ENCODE measurements at places on chromosomes 16 and 17. TPM values are rescaled to one million over a fixed set of nuclear protein-coding genes. Genes with fewer than 3 reads are reported as not detected.
A peak's percentile ranks its signal among the peaks of the same experiment; 100 is the strongest.

The MYH8 gene
- 1,461 TPM for total RNA-seq

The DHRS7C gene
- total RNA-seq = 143 TPM

The CLEC16A gene
- 13.7 TPM for total RNA-seq

The ATAD5 gene
- total RNA-seq = 3.1 TPM

The ACSM3 gene
- total RNA-seq = 1.5 TPM

The G6PC3 gene
- total RNA-seq = 16.1 TPM

The MPHOSPH6 gene
- total RNA-seq = 11.6 TPM

The TERB1 gene
- not detected for total RNA-seq

The GNAO1 gene
- 0.49 TPM for total RNA-seq

The ZNF267 gene
- 10.4 TPM for total RNA-seq

The PCGF2 gene
- 15.2 TPM for total RNA-seq

The CHMP1A gene
- total RNA-seq = 38.9 TPM

GRCh38 chr17:6525731-6526130, 30.6 kb downstream of the PITPNM3 start:
- no peak for DNase-seq

- DNase-seq = no peak
Observed at GRCh38 chr16:17126156-17126555, 344.6 kb downstream of the XYLT1 start.

DNA sequence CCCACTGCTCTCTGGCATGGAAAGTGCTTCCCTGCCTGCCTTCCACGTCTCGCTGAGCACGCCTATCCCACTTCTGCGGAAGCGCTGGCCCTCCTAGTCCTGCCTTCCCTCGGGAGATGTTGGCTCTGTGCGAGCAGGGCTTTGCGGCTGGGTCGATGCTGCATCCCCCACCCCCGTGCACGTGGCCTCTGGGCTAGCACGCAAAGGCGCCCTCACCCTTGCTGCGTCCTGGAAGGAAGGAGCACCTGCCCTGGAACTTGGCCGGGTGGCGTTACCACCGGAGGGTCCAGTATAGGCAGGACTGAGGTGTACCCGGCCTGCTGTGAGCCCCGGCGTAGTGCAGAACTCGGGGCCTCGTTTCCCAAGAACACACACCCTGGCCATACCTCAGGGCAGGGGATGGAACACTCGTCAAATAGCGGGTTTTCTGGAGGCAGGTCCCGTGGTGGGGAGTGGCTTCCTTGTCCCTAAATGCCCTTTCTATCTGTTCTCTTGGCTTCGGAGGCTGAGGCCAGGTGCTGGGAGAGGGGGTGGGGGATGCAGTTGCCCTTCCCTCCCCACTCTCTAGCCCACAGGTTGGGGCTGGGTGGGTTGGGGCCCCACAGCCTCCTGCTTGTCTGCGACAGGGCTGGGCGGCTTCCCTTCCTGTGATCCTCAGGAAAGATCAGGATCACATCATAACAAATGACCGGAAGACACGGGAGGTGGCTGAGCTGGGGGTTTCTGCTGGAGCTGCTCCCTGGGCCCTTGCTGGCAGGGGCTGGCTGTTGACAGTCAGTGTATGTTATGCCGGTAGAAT, 17.4 kb downstream of the BAIAP2 start:
- no peak for DNase-seq

- no peak for DNase-seq
Observed at GRCh38 chr17:8791910-8792270, 7.3 kb downstream of the MFSD6L start.

DNA sequence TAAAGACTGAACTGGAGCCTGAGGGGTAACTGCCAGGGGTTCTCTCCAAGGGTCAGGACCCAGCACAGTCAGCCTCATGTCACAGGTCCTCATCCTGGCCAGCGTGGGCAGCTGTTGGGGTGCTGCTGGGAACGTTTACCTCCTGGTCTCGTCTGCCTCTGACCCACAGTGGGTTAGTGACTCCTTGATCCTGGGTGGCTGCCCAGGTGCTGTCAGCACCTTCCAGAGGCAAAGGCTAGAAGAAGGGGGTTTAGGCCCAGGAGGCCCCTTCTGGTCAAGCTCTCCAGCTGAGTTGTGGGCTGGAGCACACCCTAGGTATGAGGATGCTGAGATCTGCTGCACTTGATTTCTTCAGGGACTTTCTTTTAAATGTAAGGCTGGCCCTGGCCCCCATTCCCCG, 30.3 kb downstream of the AKAP1 start:
- DNase-seq = no peak

DNA sequence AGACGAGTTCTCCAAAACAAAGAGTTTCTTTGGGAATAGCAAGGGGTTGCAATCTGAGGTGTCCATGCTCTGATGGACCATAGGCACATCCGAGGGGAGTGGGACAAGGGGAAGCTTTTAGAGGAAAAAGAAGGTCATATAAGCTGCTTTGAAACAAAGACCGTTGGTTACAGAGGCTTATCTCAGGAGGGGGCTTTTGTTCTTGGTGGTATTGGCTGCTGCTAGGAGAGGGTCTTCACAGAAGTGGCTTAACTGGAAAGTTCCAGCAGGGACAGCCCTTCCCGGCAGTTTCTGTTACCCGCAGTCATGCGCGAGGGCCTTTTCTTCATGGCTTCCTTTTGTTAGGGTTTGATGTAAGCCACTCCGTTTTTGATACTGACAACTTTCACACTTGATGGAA, 76.0 kb downstream of the RAP1GAP2 start:
- no peak for DNase-seq

- no peak for DNase-seq
Observed at GRCh38 chr17:16900288-16900882, 71.5 kb downstream of the TNFRSF13B start.

- DNase-seq = no peak
Observed at GRCh38 chr16:87212026-87212425, 105.2 kb downstream of the C16orf95 start.

DNA sequence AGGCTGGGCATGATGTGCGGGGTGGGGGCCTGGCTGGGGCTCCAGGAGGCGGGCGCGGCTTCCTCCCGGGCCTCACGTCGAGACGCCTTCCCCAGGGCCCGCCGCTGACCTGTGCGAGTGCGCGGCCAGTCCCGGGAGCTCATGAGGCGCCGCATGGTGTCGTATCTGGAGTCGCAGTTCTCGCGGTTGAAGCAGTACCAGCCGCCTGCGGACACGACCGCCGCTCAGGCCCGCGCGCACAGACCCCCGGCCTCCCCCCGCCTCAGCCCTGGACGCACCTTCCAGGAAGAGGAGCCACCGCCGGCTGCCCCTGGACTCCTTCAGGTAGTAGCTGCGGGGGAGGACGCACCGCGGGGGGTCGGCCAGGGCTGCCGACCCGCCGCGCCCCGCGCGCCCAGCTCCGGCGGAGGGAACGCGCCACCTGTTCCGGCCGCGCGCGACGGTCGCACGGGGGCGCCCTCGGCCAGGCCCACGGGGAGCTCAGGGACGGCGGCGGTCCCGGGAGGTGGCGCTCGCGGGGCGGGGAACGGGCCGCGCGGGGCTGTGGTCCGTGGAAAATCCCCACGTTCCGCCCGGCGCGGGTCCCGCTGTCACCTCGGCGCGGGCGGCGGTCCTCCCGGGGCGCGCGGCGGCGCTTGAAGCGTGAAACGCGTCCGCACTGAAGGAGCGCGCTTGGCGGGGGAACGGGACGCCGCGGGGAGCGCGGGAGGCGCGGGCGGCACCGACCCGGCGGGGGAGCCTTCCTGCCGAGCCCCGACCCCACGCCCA, 1.4 kb downstream of the NOTUM start:
- peak; percentile 72 for DNase-seq

- peak; percentile 60 for DNase-seq
Observed at GRCh38 chr17:75516619-75517296, 430 bp downstream of the TSEN54 start.
